Prostate gland (tissue), 2 donors: ENCODE measurements at places on chromosomes 11 and 22.

- H3K27ac ChIP-seq, result no peak overlapping the region
- no peak overlapping the region for H3K4me3 ChIP-seq
- H3K36me3 ChIP-seq, result no peaks in the 10 kb centered on the region
- H3K4me1 ChIP-seq, result no peaks in the 10 kb centered on the region
These were observed 25.3 kb upstream of the NOX4 start for GRCh38 chr11:89516496-89516895.

DNA sequence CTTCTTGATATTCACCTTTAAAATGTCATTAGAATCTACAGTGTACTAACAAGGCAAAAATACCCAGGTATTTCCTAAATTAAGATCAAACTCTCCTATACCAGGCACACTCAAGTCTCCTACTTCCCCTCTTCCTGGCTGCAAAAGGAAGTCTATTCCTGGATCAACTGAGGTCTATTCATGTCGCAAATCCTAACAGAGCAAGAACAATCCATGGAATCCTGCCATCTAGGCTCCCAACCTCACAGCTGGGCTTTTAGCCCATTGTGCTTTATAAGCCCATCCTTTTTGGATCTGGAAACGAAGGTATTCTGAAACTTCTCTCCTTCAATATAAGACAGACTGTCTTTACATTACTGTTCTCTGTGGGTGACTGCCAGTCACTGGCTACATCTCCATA, 161.8 kb downstream of the SOX6 start:
- H3K4me1 ChIP-seq, result no peaks in the 10 kb centered on the region
- H3K27me3 ChIP-seq, result no peaks in the 10 kb centered on the region
- no peak overlapping the region for H3K27ac ChIP-seq
- DNase-seq, result no peak
- no peak overlapping the region for H3K4me3 ChIP-seq

DNA sequence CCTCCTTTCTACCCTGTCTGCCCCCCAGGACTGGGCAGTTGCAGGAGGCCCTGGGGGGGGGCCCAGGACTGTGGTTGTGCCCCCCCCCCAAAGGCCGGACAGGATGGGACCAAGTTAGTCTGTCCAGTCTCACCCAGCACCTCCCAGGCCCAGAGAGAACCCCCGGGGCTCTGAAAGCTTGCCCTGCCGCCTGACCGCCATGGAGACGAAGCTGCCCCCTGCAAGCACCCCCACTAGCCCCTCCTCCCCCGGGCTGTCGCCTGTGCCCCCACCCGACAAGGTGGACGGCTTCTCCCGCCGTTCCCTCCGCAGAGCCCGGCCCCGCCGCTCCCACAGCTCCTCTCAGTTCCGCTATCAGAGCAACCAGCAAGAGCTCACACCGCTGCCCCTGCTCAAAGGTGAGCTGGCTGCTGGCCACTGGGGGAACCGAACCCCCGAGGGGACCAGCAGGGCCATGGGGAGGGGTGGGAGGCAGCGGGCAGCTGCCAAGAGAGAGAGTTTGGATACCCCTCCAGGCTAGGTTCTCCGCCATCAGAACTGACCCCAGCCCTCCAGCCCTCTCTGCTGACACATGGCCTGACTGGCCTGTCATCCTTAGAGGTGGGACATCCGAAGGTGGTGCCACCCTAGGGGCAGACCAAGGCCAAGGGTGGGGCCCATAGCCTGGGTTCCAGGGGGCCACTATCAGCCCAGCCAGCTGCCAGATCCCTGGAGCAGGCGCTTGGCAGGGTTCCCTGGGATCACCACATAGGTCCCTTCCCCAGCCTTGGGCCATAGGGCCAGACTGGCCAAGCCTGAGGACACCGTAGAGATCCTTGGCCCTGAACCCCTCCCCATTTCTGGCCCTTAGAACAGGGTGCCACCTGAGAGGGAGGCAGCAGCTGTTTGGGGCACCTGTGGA, 1.3 kb downstream of the PPP2R5B start:
- peak overlapping the region; percentile 97 for H3K4me3 ChIP-seq
- peaks cover 7% of the 10 kb centered on the region for H3K4me1 ChIP-seq
- H3K27me3 ChIP-seq, result no peaks in the 10 kb centered on the region
- H3K27ac ChIP-seq, result no peak overlapping the region
- DNase-seq, result no peak

DNA sequence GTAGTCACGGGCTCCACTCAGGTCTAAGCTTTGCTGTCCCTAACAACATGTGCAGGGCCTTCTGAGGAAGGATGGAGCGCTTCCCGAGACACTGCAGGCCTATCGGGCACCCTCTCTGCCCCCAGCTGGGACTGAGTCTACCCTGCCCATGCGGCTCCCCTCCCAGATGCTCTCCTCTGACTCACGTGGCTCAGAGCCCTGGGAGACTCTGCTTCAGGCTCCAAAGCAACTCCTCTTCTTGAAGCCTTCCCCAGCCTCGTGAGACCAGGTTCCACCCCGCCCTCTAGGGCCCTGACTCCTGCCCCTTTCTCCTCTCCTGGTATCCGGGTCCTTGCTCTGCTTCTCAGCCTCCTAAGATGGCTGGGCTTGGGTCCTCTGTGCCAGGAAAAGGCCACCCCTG, 28.4 kb upstream of the ARFGAP3 start:
- H3K4me3 ChIP-seq, result no peak overlapping the region
- no peaks in the 10 kb centered on the region for H3K36me3 ChIP-seq
- no peaks in the 10 kb centered on the region for H3K4me1 ChIP-seq
- H3K27ac ChIP-seq, result no peak overlapping the region

GRCh38 chr22:35376728-35377472, 4.0 kb upstream of the HMOX1 start:
- peak overlapping the region; percentile 28 for H3K27ac ChIP-seq
- H3K4me3 ChIP-seq, result no peak overlapping the region
- H3K4me1 ChIP-seq, result no peaks in the 10 kb centered on the region

GRCh38 chr11:103680826-103681225, 355.6 kb upstream of the DDI1 start:
- DNase-seq, result no peak
- no peak overlapping the region for H3K27ac ChIP-seq
- no peak overlapping the region for H3K4me3 ChIP-seq

DNA sequence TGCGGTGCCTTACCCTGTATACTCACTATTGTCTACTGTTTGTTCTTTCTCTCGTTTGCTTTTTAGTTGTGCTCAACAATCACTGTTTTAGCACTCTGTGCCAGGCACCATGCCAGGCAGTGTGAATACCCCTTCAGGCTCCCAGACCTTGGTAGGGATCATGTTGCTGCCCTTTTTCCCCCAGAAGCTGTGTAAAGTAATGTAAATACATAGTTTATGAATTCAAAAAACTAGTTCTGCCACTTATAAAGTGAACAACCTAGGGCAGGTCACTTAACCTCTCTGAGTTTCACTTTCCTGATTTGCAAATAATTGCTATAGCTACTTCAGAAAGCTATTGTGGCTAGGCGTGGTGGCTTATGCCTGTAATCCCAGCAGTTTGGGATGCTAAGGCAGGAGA, 81.0 kb upstream of the CTSC start:
- H3K27me3 ChIP-seq, result no peaks in the 10 kb centered on the region
- H3K36me3 ChIP-seq, result no peaks in the 10 kb centered on the region
- H3K4me1 ChIP-seq, result no peaks in the 10 kb centered on the region
- DNase-seq, result no peak

DNA sequence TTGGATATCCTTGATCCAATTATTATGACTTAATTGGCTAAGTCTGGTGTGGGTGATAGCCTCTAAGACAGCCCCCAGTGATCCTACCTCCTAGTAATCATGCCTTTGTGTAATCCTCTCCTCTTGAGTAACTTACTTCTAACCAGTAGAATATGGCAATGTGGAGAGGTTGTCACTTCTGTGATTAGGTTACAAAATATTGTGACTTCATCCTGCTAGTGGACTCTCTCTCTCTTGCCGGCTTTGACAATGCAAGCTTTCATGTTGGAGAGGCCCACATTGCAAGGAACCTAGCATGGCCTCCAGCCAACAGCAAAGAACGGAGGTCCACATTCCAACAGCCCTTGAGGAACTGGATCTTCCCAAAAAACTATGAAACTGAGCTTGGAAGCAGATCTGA, 19.5 kb downstream of the YPEL4 start:
- no peak overlapping the region for H3K4me3 ChIP-seq
- H3K27me3 ChIP-seq, result no peaks in the 10 kb centered on the region
- no peaks in the 10 kb centered on the region for H3K4me1 ChIP-seq
- no peaks in the 10 kb centered on the region for H3K36me3 ChIP-seq
- H3K27ac ChIP-seq, result no peak overlapping the region
- no peak for DNase-seq

DNA sequence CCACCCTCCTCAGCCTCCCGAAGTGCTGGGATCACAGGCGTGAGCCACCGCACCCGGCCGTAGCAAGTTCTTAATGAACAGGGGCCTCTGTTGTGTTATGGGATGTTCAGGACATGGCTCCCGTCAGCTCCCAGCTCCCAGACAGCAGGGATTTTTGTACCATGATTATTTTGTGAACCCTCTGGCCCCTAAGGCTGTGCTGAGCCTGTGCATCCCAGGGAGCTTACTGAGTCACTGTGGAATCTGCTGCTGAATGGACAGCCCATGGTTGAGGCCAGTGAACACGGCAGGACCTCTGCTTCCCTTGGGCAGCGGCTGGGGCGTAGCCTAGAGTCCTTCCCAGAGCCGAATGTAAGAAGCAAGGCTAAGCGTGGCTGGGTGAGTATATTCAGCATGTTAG, 245.2 kb downstream of the NTM start:
- H3K27me3 ChIP-seq, result no peaks in the 10 kb centered on the region
- H3K4me3 ChIP-seq, result no peak overlapping the region
- no peaks in the 10 kb centered on the region for H3K4me1 ChIP-seq
- no peak for DNase-seq
- no peaks in the 10 kb centered on the region for H3K36me3 ChIP-seq

DNA sequence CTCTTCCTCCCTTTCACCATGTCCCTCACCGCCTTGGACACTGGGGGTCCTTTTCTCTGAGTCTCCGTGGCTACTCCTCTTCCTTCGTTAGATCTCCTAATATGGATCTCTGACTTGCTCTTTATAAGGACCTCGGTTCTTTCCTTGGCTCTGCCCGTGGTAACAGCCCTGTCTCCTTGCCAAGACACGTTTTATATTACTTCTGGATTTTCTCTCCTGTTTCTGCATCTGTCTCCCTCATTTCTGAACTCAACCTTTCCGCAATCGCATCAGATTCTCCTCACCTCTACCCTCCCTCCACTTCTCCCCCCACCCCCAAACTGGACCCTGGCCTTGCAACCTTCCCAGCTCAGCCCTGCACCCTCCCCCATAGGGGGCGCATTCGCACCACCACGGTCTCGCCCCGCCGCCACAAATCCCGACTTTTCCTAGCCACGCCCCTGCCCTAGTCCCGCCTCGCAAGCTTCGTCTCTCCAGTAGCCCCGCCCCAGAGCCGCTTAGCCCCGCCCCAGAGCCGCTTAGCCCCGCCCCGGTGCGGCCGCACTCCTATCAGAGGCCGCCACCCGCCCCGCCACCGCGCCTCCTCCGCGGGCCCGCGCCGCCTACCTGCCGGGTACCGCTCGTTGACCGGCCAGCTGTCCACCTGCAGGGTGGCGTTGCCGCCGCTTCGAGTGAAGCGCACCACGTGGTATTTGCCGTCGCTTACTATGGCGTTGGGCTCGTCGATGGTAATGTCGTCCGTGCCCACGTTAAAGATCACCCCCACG, 39.0 kb downstream of the SLC22A12 start:
- no peak overlapping the region for H3K27ac ChIP-seq
- H3K36me3 ChIP-seq, result no peaks in the 10 kb centered on the region
- no peak overlapping the region for H3K4me3 ChIP-seq
- H3K27me3 ChIP-seq, result peaks cover 2% of the 10 kb centered on the region
- no peak for DNase-seq
- H3K4me1 ChIP-seq, result no peaks in the 10 kb centered on the region

- no peaks in the 10 kb centered on the region for H3K36me3 ChIP-seq
- no peak overlapping the region for H3K4me3 ChIP-seq
- H3K27ac ChIP-seq, result no peak overlapping the region
- DNase-seq, result no peak
These were observed 76.0 kb downstream of the ST3GAL4 start for GRCh38 chr11:126431401-126432064.

- no peak overlapping the region for H3K4me3 ChIP-seq
- H3K27me3 ChIP-seq, result no peaks in the 10 kb centered on the region
- H3K27ac ChIP-seq, result no peak overlapping the region
- no peaks in the 10 kb centered on the region for H3K4me1 ChIP-seq
These were observed 12.8 kb downstream of the ATM start for GRCh38 chr11:108235633-108236032.
